Activated effector memory CD4-positive, alpha-beta T cell treated with Interleukin-2 at 50 U/mL for 16 hours (primary cell): ENCODE measurements at places on chromosomes 2 and 18.

DNA sequence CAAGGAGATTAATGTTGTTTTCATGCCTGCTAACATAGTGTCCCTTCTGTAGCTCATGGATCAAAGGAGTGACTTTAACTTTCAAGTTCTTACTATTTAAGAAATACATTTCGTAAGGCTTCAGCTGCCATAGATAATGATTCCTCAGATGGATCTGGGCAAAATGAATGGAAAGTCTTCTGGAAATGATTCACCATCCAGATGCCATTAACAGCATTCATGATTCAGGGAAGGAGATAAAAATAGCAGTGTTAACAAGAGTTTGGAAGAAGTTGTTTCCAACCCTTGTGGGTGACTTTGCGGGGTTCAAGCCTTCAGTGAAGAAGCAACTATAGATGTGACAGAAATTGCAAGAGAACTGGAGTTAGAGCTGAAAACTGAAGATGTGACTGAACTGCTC is 17.0 kb downstream of the VRK2 start:
- no peak for DNase-seq

GRCh38 chr2:237600205-237600846 is 9.8 kb upstream of the RAB17 start:
- DNase-seq, result no peak

DNA sequence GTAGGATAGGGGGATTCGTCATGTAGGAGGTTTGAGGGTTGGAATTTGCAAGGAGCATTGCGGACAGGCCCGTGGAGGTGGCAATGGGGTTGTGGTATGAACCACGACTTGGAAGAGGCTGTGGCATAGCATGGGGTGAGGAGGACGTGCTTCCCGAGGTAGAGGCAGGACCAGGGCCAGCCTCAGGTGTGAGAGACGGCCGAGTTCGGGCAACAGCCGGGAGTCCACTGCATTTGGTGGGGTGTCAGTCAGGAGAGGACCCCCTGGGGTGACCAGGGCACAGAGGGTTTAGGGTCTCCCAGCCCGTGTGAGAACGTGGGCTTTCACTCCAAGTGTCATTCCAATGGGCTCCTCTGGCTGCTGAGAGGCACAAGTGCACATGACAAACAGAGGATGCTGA is 339.0 kb downstream of the EIPR1 start:
- DNase-seq, result no peak

DNA sequence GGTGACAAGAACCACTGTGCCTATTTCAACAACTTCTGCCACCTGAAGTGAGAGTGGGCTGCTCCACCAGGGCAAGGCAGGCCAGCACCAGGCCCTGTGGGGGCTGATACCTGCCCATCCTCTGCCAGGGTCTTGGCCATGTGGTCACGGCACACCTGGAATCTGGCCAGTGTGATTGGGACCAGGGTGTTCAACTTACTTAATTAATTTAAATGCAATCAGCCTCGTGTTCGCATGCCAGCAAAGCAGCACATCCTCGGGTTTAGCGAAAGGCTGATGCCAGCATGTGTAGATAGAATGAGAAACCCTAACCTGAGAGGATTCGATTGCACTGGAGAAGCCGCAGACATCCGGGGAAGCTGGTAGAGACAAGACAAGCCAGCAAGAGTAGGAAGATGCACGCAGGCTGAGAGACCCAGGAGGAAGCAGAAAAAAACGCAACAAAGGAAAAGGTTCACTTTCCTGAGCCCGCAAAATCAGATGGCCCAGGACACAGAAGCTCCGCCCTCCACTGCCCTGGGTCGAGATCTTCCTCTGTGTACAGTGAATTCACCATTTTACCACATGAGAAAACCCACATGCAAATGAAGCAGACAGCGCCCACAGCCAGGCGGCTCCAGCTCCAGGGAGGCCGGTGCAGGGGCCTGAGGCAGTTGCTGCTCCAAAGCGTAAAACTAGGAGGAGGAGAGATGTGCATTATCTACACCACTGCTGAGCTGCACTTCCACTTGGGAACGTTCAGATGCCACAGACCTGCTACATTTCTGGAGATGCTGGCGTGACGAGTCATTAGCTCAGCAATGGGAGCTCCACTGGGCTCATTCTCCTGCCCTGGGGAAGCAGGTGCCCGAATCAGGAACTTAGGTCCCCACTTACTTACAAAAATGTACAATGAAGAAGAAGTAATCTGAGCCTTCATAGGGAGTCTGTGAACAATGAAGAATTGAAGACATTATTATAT is 92.1 kb downstream of the TMEM18 start:
- peak; percentile 22 for DNase-seq

DNA sequence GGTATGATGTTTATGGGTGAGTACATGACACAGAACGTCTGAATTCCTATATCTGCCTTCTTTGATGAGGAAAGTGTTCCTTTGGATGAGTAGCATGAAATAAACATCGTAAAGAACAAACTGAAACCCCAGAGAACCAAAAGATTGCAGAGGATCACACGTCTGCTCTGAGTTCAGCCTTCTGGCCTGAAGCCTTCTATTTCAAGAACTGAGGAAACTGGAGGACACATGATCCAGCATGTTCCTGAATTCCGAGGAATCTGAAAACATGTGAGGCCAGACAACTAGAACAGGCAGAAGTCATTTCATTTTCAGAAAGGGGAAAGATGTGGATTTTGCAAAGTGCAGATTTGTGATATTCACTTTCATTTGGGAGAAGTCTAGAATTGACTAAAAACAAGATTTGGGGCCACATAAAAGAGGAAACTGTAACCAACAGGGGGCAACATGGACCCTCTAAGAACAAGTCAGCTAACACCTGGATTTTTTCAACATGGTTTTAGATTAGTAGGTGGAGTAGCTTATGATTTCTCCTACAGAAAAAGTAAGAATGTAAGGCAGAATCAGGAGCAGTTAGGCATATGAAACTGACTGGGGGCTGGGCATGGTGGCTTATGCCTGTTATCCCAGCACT is 8.3 kb downstream of the SULT6B1 start:
- DNase-seq, result no peak
